Neural crest cell (in vitro differentiated cells): ENCODE measurements at places on chromosomes 13 and 19. TPM values are rescaled to one million over a fixed set of nuclear protein-coding genes. Genes with fewer than 3 reads are reported as not detected.

GRCh38 chr13:83876546-83876945 is 5.7 kb downstream of the SLITRK1 start:
- DNase-seq = no peak

- DNase-seq = no peak
Observed at GRCh38 chr13:51305271-51305967, 34.1 kb upstream of the SERPINE3 start.

DNA sequence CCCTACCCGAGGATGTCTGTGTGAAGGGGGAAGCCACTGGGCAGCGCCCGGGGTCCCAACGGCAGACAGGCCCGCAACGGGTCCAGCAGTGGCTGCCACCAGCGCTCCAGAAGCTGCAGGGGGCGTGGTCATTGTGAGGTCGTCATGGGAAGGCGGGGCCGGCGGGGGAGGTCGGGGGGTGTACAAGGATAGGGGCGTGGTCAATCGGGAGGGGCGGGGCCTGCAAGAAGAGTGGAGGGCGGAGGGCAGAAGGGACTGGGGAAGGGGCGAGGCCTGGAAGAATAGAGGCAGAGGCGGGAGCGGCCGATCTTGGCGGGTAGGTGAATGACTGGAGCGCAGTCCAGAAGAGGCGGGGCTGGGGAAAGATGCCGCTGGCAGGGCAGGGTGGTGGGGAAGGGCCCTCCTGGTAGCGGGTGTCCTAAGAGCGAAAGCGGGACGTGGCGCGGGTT is 4.4 kb downstream of the FUZ start:
- peak; percentile 98 for DNase-seq

GRCh38 chr19:16886305-16886880 is 2.4 kb upstream of the F2RL3 start:
- DNase-seq = no peak

ZNF541 gene
- not detected in 2 replicates for total RNA-seq

CASP14 gene
- total RNA-seq = not detected in 2 replicates

GRCh38 chr19:50959731-50960500 is 7.1 kb upstream of the KLK5 start:
- DNase-seq = no peak
